Stimulated activated naive B cell treated with anti-CD40 and anti-IgM and Interleukin-4, amounts not matched to agents 10 μg/mL and 1 μg/mL and 100 μg/mL, for 72 hours (primary cell): ENCODE measurements at places on chromosomes 11 and 22.

- DNase-seq, result no peak
Measured at GRCh38 chr22:44666207-44666585, 35.8 kb upstream of the PRR5 start.

DNA sequence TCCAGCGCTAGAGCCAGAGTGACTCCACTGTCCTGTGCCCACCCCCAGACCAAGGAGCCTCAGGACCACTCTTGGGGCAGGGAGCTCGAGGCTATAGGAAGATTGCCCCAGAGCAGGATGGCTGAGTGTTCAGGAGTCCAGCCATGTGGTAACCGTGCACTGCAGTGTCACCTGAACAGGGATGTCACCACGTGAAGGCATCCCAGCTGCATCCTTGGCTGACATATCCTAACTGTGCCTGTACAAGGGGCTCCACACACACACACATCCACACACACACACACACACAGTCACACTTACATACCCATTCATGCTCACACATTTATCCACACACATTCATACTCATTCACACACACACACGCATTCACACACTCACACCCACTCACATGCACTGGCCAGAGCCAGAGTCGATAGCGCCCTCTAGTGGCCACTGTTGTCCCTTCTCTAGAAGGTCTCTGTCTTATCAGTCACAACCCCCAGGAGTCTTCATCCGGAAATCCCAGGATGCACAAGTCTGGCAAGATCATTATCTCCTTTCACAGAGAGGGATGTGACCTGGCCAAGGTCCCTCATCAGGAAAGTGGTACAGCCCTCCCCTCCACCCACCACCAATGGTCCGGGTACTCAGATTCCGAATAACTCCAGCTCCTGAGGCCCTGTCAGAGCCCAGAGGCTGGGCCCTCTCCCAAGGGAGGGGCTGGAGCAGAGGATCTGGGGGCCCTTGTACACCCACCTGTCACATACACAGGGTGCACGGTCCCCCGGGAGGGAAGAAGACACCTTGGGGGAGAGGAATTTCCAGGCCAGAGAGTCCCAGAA is 55.1 kb downstream of the IGLL5 start:
- DNase-seq, result peak; percentile 38

DNA sequence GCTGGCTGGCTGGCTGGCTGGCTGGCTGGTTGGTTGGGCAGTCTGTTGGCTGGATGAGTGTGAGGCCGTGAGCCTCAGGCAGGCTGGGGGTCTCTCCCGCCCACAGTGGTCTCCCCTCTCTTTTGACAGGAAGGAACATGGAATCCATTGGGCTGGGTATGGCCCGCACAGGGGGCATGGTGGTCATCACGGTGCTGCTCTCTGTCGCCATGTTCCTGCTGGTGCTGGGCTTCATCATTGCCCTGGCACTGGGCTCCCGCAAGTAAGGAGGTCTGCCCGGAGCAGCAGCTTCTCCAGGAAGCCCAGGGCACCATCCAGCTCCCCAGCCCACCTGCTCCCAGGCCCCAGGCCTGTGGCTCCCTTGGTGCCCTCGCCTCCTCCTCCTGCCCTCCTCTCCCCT is 1.9 kb downstream of the UPK2 start:
- no peak for DNase-seq

DNA sequence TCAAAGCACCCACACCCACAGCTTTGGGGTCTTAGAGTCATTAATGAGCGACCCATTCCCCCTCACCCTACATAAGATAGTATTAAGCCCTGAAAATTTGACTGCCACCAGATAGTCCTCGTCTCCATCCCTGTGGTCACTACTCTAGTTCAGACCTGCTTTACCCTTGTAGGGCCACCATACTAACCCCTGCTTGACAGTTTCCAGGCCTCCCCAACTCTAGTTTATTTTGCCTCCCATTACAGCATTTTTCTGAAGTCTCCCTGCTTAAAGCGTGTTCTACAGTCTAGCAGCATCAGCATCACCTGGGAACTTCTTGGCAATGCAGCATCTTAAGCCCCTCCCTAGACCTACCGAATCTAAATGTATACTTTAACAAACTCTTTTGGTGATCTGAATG is 192.4 kb downstream of the MAML2 start:
- no peak for DNase-seq

DNA sequence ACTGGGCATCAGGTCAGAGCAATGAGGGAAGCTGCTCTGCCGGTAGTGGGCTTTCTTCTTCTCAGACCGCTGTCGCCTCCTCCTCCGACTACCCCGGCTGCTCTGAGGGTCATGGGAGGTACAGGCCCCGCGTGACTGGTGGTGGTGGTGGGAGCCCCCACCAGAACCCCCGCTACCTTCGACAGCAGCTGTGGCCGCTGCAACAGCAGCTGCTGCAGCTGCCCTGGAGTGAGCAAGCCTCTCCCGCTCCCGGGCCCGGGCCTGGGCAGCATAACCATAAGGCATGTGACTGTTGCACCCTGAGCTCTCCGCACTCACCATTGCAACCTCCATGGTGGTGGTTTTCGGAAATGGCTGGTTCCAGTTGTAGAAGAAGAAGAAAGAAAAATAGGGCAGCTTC is 4.5 kb downstream of the KCNA4 start:
- DNase-seq, result no peak

- no peak for DNase-seq
Measured at GRCh38 chr22:19832476-19833108, 22.1 kb downstream of the GNB1L start.

- no peak for DNase-seq
Measured at GRCh38 chr11:118050208-118050891, 26.5 kb upstream of the TMPRSS4 start.

GRCh38 chr11:123427405-123427804 is 2.7 kb upstream of the GRAMD1B start:
- DNase-seq, result no peak

- no peak for DNase-seq
Measured at GRCh38 chr11:69121021-69121420, 34.7 kb upstream of the SMIM38 start.

GRCh38 chr22:24926849-24927579 is 19.5 kb downstream of the LHFPL7 start:
- DNase-seq, result no peak

GRCh38 chr11:9884601-9885000 is 220.7 kb downstream of the SWAP70 start:
- no peak for DNase-seq

GRCh38 chr11:42595876-42596275 is 715.9 kb upstream of the API5 start:
- no peak for DNase-seq

- DNase-seq, result no peak
Measured at GRCh38 chr11:124807660-124808270, 7.6 kb upstream of the MSANTD2 start.

DNA sequence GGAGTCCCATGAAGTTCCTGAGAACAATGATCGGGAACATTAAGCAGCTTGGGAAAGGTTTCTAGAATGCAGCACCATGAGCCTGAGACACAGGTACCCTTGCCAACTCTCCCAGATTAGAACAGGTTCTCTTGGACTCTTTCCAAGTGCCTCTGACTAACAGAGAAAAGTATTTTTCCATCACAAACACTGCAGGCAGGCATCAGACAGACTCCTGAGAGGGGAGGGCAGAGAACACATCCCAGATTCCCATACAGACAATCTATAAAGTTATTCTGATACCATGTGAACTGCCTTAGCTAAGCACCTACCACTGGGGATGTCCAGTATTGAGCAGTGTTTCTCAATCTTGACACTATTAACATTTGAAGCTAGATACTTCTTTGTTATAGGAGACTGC is 27.3 kb downstream of the SERGEF start:
- DNase-seq, result no peak

DNA sequence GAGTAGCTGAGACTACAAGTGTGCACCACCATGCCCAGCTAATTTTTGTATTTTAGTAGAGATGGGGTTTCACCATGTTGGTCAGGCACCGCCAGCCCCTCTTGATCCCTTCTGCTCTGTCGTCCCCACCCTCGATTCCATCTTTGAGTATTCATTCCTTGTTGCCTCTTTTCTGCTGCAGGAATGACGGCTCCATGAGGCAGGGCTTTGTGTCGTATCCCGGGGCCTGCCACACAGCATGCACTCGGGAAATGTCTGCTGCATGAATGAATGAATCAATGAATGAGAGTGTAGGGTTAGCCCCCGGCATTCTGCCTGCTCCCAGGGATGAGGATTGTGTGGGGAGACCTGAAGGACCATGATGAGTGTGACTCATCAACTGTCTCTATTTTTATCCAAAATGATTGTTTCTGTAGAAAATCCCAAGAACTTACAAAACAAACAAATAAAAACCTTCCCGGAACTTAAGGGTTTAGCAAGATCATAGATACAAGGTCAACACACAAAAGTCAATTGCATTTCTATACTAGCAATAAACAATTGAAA is 54.6 kb upstream of the SLC22A12 start:
- DNase-seq, result no peak

- no peak for DNase-seq
Measured at GRCh38 chr11:70608568-70609470, 210.5 kb downstream of the CTTN start.
